ENCODE measurements at places on chromosomes 13 and 19. TPM values are rescaled to one million over a fixed set of nuclear protein-coding genes. Genes with fewer than 3 reads are reported as not detected.

Gene PALM3
- not detected for total RNA-seq

Gene IZUMO2
- not detected for total RNA-seq

Gene TUBA3C
- not detected for total RNA-seq

Gene OVOL3
- total RNA-seq, result not detected

Gene VSTM2B
- total RNA-seq, result not detected

Gene CBY2
- not detected for total RNA-seq

Gene GPR12
- total RNA-seq, result not detected

Gene C19orf33
- total RNA-seq, result 266 TPM

Gene FBXO27
- total RNA-seq, result 5.8 TPM
